ENCODE measurements at places on chromosomes 16 and 17.

DNA sequence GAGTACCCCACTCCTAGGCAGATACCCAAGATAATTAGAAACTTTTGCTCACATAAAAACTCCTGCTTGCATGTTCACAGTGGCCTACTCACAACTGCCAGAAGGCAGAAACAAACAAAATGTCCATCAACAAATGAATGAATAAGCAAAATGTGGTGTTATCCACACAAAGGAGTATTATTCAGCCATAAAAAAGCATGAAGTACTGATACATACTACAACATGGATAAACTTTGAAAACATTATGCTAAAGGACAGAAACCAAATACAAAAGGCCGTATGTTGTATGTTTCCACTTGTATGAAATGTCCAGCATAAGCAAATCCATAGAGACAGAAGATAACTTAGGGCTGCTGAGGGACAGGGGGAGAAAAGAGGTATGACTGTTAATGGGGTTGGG is 1.9 kb downstream of the HSDL1 start:
- no peak for DNase-seq

GRCh38 chr16:51200793-51201192 is 49.7 kb upstream of the SALL1 start:
- DNase-seq: no peak

DNA sequence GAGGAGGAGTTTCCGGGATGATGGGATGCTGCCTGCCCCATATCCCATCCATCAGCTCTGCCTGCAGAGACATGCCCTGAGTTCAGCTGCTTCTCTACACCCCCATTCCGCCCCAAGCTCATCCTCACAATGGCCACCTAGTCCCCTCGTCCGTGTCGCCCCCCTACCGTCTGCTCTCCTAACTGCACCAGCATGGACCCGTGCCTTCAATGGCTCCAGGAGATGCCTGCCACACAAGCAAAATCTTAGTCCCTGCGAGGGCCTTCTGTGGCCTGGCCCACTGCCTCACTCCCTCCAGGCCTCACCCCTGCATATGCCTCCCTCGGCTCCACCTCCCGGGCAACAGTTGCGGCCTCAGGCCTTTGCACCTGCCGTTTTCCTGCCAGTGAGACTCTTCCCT is 1.8 kb upstream of the TELO2 start:
- peak; percentile 21 for DNase-seq

- DNase-seq: no peak
Measured at GRCh38 chr16:56294579-56294978, 103.3 kb downstream of the GNAO1 start.

GRCh38 chr17:27989046-27989445 is 53.4 kb upstream of the NLK start:
- no peak for DNase-seq

- DNase-seq: no peak
Measured at GRCh38 chr16:22386976-22387375, 12.6 kb upstream of the CDR2 start.

Data from NCI-H82 (cell line).